AG04450 (cell line): ENCODE measurements at places on chromosomes 5 and 9.
A peak's percentile ranks its signal among the peaks of the same experiment; 100 is the strongest.

DNA sequence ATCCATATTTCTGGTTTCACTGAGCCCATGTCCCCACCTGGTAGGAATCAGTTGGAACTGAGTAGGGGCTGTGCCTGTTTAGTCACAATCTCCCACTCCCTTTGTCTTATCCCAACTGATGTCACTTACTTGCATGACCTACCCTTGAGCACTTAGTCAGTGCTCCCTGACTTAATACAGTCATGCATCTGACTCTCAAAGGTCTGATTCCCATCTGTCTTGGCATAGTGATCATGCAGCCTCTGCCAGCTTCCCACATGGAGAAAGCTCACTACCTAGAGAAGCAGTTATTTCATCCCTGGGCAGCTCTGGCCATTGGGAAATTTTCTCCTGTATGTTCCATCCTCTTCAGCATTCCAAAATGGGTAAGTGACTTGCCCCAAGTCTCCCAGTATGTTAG, 24.8 kb downstream of the ABLIM3 start:
- DNase-seq, result no peak

- no peak for DNase-seq
These were observed 659 bp downstream of the RAI14 start for GRCh38 chr5:34656700-34657273.

DNA sequence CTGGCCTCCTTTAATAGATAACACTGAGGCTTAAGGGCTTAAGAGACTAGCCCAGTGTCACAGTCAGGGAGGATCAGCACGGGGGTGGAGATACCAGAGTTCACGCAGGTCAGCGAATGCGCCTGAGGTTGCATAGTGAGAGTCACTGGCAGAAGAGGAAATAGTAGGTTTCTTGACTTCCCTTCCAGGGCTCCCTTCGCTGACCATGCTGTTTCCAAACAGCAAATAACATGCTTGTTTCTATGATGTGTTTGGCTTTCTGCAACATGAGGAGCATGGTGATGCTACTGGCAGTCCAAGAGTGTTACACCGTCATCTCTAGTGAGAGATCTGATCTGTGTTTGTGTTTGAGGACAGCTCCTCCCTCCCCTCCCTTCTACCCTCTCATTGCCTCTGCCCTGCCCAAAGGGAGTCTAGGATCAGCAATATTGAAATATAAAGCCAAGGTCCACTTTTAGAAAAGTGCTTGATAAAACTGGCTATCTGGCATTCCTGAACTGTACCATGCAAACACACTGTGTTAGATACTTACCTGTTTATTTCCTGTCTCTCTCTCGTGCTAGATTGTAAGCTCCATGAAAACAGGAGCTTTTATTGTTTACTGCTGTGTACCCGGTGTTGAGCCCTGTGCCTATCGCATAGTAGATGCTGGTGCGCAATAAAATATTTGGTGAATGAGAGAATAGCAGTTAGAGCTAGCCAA, 12.3 kb downstream of the TLE4 start:
- no peak for DNase-seq

DNA sequence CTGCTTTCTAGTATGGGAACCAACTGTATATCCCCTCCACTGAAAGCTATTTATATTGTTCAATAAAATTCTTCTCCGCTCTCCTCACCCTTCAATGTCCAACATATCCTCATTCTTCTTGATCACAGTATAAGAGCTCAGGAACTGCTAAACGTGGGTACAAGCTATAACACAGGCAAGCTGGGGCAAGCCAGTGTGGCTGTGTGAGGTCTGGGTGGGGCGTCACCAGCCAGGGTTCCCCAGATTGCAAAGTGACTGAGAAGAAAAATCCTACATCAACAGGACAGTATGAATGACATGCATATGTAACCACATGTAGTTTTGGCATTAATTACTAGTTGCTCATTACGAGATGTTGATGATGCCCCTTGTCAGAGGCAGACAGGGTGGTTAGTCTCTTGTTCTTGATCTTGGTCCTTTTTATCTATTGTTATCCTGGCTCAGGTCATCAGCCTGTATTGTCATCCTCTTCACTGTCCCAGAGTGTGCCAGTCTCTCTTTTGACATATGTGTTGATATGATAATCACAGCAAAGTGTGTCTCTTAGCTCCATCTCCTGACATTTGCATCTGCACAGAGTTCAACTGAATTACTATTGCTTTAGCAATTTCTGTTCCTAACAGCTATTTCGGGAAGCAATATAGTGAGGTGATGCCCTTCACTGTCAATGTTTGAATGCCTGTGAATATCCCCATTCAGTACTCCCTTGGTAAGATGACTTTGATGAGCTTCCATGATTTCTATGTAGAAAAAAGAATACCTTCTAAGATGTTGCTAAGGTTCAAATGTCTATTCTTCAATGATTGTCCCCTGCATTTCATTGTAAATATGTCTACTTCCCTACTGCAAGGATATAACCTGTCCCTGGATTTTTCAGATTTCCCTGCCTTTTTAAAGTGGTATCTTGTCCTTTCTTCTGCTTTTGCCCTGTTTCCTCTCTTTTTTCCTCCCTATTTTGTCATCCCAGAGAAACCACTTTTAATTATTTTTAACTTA, 140.3 kb downstream of the MAT2B start:
- DNase-seq, result no peak

DNA sequence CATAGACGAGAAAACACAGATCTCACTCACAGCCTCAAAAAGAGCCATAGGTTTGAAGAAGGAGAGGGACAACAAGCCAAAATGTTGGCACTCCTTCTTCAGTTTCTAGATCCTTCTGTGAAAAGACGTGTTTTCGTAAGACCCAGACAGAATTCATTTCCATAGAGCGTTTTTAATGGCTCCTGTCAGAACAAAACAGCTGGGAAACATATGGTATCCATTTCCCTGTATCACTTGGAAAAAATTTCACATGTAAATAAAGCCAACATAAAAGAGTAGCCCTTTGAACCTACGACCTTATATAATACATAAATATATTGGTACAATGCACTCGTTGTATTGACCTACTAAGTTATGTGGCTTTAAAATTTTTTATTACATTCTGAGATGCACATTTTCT, 108.1 kb downstream of the SNCAIP start:
- DNase-seq, result no peak

DNA sequence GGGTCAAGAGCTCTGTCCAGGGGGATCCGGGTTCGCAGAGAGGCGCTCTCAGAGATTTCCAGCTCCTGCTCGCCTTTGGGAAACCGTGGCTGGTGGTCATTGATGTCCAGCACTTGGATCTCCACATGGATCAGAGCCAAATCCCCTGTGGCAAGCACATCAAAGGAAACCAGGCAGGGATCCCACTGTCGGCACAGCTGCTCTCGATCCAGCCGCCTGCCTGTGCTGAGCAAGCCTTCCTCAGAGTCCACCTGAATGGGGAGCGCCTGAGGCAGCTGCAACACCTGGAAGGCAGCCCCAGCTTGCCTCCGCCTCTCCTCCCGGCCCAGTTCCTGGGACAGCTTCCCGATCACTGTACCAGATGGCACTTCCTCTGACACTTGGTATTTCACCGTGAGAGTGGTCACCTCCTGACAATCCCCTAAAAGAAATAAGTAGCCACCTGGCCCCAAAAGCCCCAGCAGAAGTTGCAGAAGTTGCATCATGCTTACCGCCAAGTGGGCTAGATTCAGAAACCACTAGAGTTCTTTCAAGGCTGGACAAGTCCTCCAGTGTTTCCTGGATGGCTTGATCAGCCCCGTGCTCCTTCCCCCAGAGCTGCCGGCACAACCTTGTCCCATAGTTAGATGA, 520 bp downstream of the PCDH12 start:
- DNase-seq, result no peak

DNA sequence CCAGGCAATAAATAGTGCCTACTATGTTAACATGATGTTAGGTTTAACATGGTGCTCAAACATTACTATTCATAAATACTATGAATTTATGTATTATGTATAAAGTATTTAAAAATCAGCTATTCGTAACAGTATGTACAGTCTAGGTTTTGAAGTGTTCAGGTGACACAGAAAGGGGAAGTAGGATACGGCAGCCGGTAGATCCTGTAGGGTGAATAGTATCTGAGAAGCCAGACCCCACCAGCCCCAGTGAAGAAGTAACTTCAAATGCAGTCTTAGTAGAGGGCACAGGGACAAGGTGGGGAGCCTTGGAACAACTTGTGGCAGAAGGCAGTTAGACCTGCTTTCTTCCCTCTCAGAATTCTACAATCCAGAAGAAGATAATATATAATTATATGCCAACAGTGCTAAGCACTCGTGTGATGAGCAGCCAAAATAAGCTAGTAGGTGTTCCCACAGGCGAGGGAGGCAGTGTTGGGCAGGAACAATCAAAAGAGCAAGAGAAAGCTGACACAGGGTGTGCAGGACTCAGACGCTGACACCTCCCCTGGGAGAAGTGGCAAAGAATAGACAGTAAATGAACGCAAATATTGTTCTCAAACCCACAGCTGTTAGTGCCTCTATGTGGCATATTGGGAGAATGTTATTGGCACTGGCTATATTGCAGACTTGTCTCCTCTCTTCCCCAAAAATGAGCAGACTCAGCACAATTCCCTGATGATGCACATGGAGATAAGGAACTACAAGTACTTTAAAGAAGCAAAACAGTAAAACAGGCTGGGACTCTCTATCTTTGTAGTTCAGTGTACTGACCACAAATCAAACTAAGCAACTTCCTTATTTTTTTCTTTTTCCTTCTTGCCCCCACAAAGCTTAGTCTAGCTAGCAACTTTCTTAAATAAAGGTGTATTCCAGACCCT, 4.6 kb downstream of the ZNF367 start:
- DNase-seq, result no peak

- no peak for DNase-seq
These were observed 141.0 kb downstream of the ST8SIA4 start for GRCh38 chr5:100762108-100762507.

- DNase-seq, result peak; percentile 39
These were observed 10.8 kb upstream of the ADRA1B start for GRCh38 chr5:159905496-159905895.

GRCh38 chr9:78778318-78778717, 481.4 kb downstream of the PSAT1 start:
- no peak for DNase-seq

DNA sequence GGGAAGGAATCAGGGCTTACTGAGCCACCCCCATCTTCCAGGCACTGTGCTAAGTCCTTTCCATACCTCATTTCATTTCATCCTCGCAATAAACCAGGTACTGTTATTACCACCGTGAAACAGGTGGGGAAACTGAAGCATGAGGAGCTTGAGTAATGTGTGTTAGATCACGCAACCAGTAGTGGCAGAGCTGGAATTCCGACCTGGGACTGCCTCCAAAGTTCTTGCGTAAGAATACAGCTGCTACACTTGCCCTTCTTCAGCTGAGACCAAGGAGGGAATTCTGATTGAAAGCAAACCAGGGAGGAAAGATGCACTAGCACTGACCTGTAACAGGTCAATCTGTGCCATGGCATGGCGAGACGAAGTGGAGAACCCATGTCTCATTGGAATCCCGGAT, 113.4 kb upstream of the MSX2 start:
- peak; percentile 67 for DNase-seq

- no peak for DNase-seq
These were observed 8.8 kb downstream of the BBLN start for GRCh38 chr9:128168731-128169308.

GRCh38 chr5:137665678-137666460, 70.0 kb downstream of the KLHL3 start:
- no peak for DNase-seq

- DNase-seq, result no peak
These were observed 19.0 kb upstream of the OR13F1 start for GRCh38 chr9:104485014-104485413.

- DNase-seq, result no peak
These were observed 34.6 kb upstream of the PHYKPL start for GRCh38 chr5:178267245-178267644.

- no peak for DNase-seq
These were observed 83.1 kb upstream of the LMNB1 start for GRCh38 chr5:126693806-126694205.
